ENCODE measurements at places on chromosomes 2 and 18. TPM values are rescaled to one million over a fixed set of nuclear protein-coding genes. Genes with fewer than 3 reads are reported as not detected.

The LDLRAD4 gene
- total RNA-seq: 24.7 TPM

The PSMA8 gene
- total RNA-seq: not detected

The PLCL1 gene
- 2.0 TPM for total RNA-seq

The RGPD5 gene
- 41.0 TPM for total RNA-seq

The KCNF1 gene
- total RNA-seq: 3.1 TPM

The IMP4 gene
- total RNA-seq: 111 TPM

The DNAJC5G gene
- total RNA-seq: 0.16 TPM

Measured in bladder microvascular endothelial cell (primary cell).